ENCODE measurements at places on chromosomes 3 and 15.

DNA sequence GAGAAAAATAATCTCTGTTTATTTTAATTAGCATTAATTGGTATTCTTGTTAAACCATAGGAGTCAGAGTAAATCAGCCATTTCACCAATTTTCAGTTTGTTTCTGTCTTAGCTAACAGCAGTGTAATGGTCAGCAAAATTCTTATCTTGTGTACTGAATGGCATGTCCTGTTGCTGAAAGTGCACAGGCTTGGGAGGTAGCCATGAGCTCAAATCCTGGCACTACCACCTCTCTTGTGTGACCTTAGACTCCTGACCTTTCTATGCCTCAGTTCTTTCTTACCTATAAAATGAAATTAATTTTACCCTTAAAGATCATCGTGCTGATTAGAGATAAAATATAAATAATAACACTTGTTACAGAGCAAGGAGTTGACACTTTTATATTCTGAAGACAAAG, 35.8 kb downstream of the MLH1 start:
- no peak for DNase-seq
- H3K4me1 ChIP-seq, result no peaks in the 10 kb centered on the region
- peaks cover 35% of the 10 kb centered on the region for H3K36me3 ChIP-seq
- H3K27ac ChIP-seq, result no peak overlapping the region

GRCh38 chr3:143031327-143031726, 30.0 kb downstream of the U2SURP start:
- no peaks in the 10 kb centered on the region for H3K4me1 ChIP-seq
- H3K4me3 ChIP-seq, result no peak overlapping the region
- peaks cover 35% of the 10 kb centered on the region for H3K36me3 ChIP-seq
- no peak overlapping the region for H3K27ac ChIP-seq

GRCh38 chr3:47310391-47310790, 27.6 kb downstream of the KLHL18 start:
- H3K27me3 ChIP-seq, result no peaks in the 10 kb centered on the region
- no peaks in the 10 kb centered on the region for H3K4me1 ChIP-seq
- no peak for DNase-seq

DNA sequence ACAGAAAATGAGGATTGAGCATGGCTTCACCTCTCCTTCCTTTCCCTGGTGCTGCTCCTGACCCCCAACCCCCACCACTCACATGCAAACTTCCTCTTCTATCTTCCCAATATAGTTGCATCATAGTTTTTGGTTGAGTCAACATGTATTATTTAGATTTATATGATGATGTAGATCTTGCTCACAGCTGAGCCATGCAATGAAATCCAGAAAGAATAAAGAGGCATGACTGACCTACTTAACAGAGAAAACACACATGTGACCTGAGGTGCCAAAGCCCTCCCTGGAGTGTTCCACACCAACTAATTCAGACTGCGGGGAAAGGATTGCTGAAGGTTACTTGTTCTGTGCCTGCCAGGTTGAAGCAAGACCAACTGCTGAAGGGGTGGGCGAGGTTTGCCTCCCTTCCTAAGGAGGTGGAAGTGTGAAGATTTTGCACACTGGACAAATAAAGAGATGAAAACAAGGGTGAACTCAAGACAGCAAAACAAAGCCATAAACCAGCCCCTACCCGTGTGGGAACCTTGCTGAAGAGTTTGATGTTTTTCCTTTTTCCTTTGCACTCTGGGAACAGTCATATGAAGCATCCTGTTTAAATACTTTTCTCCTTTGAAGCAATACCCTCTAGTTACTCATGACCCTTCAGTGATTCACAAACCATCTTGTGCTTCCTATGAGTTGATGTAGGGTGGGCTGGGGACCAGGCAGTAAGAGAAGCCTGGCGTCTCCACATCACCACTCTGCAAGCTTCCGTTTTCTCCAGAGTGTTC, 155.2 kb upstream of the UBE2E1 start:
- H3K4me1 ChIP-seq, result no peaks in the 10 kb centered on the region
- H3K36me3 ChIP-seq, result no peaks in the 10 kb centered on the region
- no peak overlapping the region for H3K4me3 ChIP-seq
- no peak for DNase-seq
- H3K27ac ChIP-seq, result no peak overlapping the region

DNA sequence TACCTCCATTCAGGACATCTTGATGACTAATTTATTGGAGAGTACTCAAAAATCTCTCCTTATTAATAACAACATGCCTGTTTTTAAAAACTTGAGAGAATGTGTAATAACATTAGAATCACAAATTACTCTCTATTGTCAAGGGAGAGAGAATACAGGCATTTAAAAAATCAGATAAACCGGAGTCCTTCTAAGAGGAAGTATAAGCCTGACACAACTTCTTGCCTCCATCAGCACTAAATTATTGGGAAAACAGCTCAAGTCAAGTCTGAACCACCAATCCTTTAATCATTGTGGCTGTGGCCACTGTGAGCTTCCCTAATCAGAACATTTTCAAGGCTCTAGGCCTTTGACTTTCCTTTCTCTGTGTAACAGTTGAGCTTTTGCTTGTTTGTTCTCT, 38.0 kb downstream of the SSR3 start:
- H3K27me3 ChIP-seq, result no peaks in the 10 kb centered on the region
- no peaks in the 10 kb centered on the region for H3K36me3 ChIP-seq
- H3K4me1 ChIP-seq, result no peaks in the 10 kb centered on the region
- H3K27ac ChIP-seq, result no peak overlapping the region
- no peak overlapping the region for H3K4me3 ChIP-seq

DNA sequence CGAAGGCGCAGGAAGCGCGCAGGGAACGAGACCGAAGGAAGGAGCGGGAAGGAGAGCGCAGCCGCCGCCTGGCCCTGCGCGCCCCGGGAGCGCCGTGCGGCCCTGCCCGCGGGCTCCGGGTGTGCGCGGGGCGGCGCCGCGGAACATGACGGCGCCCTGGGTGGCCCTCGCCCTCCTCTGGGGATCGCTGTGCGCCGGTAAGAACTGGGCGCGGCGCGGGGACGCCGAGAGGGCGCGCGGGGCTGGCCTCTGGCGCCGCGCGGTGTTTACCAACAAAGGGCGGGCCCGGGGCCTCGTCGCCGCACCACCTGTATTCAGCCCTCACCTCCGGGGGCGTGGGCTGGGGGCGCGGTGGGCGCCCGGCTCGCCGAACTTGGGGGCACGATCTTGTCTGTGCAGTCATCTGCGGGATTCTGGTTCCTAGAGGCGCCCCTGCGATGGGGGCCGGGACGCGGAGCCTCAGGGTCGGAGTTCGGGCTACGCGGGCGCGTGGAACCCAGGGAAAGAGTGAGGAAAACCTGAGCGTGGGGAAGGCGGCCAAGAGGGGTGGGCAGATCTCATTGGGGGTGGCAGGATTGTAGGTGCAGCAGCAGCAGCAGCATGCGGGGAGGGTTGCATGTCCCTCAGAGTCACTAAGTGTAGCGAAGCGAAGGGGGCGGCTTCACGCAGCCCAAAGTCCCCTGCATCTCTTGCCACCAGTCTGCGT, 641 bp downstream of the ACVR2B start:
- peaks cover 21% of the 10 kb centered on the region for H3K4me1 ChIP-seq
- no peaks in the 10 kb centered on the region for H3K36me3 ChIP-seq
- no peaks in the 10 kb centered on the region for H3K27me3 ChIP-seq
- peak overlapping the region; percentile 47 for H3K4me3 ChIP-seq

DNA sequence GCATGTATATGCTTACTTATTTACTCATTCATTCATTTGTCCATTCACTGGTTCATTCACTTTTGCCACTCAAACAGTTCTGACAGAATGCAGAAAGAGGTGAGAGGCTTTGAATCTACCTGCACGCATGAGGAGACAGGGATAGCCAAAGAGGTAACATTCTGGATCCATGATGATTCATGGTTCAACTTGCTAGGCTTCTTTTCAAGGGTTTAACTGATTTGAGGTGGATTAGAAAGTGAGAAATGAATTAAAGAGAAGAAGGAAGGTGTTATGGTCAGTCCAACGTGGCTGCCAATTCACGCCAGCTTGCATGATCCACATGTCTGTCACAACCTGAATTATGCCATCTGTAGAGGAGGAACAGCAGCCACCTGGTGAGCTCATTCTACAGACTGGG, 260.6 kb downstream of the ARRDC4 start:
- H3K4me1 ChIP-seq, result no peaks in the 10 kb centered on the region
- H3K4me3 ChIP-seq, result no peak overlapping the region
- no peaks in the 10 kb centered on the region for H3K27me3 ChIP-seq
- no peaks in the 10 kb centered on the region for H3K36me3 ChIP-seq

GRCh38 chr15:76979331-76979925, 15.5 kb upstream of the PSTPIP1 start:
- H3K4me3 ChIP-seq, result no peak overlapping the region
- H3K27me3 ChIP-seq, result no peaks in the 10 kb centered on the region
- no peaks in the 10 kb centered on the region for H3K4me1 ChIP-seq
- H3K27ac ChIP-seq, result no peak overlapping the region

DNA sequence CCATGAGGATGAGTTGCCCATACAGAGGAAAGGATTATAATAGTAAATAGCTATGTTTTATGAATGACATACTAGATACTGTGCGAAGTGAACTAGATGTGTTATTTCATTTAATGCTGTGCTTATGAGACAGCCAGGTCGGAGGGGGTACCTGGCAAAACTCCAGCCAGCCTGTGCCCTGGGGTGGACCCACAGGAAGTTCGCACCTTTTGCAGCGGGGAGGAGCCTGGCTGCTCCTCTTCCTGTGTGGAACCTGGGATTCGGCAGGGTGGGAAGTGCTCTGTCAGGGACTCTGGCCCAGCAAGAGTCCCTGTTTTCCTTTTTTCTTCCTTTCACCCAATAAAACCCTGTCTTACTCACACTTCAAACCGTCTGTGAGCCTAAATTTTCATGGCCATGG, 452.2 kb downstream of the IL5RA start:
- no peak for DNase-seq
- no peaks in the 10 kb centered on the region for H3K36me3 ChIP-seq
- no peak overlapping the region for H3K27ac ChIP-seq
- H3K27me3 ChIP-seq, result no peaks in the 10 kb centered on the region
- no peak overlapping the region for H3K4me3 ChIP-seq
